ENCODE measurements at places on chromosomes 7 and 10. TPM values are rescaled to one million over a fixed set of nuclear protein-coding genes. Genes with fewer than 3 reads are reported as not detected.

NAT16 gene
- 0.17 TPM for total RNA-seq

CARD11 gene
- total RNA-seq: 1.4 TPM

FIGNL1 gene
- total RNA-seq: 16.7 TPM

MMD2 gene
- not detected for total RNA-seq

BTBD16 gene
- 0.52 TPM for total RNA-seq

GPER1 gene
- 0.69 TPM for total RNA-seq

CRTAC1 gene
- total RNA-seq: 1.7 TPM

SFRP5 gene
- total RNA-seq: 1.7 TPM

CCZ1 gene
- 78.6 TPM for total RNA-seq

FAM20C gene
- total RNA-seq: 37.8 TPM

PRKAR1B gene
- 26.8 TPM for total RNA-seq

SEMA4G gene
- total RNA-seq: 10.3 TPM

CTNNA3 gene
- total RNA-seq: not detected

TFEC gene
- 0.10 TPM for total RNA-seq

LLCFC1 gene
- not detected for total RNA-seq

RAPGEF5 gene
- 0.05 TPM for total RNA-seq

NPFFR1 gene
- not detected for total RNA-seq

CFAP46 gene
- total RNA-seq: 1.0 TPM

NDUFB2 gene
- total RNA-seq: 406 TPM

CHN2 gene
- total RNA-seq: not detected
